ENCODE measurements at places on chromosomes 5 and 9.

- DNase-seq, result no peak
These were observed 38.4 kb upstream of the PLEKHG4B start for GRCh38 chr5:53381-54174.

DNA sequence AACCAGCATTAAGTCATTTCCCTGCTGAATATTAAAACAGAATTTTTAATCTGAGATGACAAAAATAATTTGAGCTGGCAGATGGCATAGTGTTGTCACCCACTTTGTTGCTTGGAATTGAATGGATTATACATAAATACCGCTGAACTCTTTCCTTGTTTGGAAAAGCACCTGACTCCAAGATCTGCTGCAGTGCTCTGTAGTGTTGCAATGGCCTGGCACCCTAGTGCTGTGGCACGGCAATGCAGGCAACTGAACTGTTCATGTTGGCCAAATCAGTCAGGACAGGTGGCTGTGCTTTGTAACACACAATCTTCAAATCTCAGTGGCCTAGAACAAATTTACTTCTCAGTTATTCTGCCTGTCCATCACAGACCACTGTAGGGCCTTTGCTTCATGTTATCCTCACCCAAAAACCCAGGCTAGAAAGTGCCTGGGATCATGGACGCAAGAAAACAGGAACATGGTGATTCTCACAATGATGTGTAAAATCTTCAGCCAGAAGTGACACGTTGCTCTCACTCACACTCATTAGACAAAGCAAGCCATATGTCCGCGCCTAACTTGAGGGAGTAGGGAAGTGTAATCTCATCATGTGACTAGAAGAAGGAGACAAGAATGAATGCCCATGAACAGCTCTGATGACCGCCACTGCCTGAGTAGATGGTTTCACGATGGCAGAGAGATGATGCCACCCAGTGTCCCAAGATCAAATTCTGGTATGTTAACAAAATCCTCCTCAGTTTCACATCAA lies 191.9 kb upstream of the PUM3 start:
- DNase-seq, result no peak

- DNase-seq, result no peak
These were observed 24.3 kb downstream of the HMGCR start for GRCh38 chr5:75361310-75361709.

DNA sequence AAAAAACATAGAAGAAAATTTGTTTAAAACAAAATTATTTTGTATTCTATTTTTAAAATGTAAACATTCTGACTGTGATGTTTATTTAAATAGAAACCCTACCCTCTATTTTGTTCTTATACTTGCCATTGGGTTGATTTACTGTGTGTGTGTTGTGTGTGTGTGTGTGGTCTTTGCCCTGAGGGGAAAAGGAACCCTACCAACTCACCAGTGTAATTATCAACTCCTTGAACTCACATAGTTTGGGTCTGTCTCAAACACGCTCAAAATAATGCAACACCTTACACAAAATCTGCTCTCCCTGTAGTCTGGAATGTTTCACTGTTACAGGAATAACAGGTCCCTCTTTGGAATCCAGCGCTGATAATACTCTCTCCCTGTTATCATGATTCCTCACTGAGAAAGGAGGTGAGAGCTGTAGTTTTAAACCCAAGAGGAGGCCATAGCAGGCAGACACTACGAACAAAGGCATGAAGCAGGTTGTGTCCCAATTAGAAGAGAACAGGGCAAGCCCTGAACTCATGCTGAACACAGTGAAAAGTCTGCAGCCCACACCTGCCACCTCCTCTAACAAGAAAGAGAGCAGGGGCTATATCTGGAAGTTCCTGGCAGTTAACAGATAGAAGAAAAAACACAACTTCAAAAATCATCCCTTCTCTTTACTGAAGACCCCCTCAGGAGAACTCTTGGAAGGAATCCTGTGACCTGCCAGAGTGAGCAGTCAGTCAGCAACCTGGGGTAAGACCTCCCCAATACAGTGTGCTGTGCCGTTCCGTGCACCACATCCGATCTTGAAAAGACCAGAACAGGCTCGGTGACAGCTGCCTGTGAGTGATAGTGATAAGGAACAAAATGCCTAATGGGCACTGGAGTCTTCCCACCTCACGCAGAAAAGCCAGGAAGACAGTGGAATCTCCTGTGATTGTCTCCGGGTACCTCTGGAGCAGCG lies 608.1 kb upstream of the ADAMTS16 start:
- DNase-seq, result no peak

- no peak for DNase-seq
These were observed 128.3 kb downstream of the BOD1 start for GRCh38 chr5:173488144-173488543.

DNA sequence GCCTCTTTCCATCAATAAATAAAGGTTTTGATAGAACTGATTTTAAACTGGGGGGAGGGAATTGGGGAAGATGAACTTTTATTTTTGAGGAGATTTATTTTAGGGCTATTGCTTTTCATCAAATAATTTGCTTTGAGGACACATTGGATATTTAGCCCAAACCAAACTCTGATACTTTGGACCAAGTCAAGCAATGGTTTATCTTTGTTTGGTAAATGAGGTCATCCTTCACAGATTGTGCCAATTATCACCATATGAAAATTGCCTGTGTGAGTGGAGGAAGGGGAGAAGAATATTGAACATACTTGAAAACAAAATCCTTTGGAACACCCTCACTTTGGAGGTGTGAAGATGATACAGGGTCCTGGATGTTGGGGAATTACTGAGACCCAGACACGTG lies 176.9 kb upstream of the CD180 start:
- DNase-seq, result no peak

DNA sequence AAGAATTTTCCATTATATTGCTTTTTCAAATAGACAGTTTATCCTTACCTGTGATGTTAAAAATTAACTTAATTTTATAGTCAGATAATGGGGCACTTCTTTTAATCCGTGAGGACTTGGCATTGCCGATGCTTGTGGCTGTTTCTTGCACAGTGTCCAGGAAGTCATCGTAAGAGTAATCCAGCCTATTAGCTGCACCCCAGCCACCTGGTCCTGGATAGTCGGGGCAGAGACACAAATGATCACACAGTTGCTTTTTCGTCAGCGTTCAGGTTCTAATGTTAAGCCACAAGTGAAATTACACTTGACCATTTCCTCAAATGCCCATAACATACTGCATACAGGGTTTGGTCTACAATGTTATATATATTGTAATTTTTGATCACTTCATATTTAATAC lies 107.4 kb downstream of the SVEP1 start:
- no peak for DNase-seq

- DNase-seq, result no peak
These were observed 35.8 kb downstream of the SEC61B start for GRCh38 chr9:99257723-99258389.

DNA sequence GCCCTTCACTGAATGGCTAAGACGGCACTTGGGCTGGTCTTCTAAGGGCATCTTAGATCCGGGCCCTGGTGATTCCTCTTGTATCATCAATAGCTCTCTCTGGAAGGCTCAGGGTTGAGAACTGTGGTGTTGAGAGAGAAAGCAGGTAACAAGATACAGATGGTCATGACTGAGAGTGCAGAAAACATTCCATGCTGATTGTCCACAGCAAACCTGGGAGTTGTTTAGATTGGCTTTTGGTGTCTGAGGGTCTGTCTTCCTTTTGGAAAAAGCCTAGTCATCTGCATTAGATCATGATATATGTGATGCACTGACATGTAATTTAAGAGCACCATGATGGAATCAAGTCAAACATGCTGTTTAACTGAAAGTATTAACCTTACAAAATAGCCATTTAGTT lies 331.9 kb downstream of the ADAMTS6 start:
- DNase-seq, result no peak

GRCh38 chr5:40882291-40882690 lies 27.0 kb upstream of the C7 start:
- DNase-seq, result no peak

DNA sequence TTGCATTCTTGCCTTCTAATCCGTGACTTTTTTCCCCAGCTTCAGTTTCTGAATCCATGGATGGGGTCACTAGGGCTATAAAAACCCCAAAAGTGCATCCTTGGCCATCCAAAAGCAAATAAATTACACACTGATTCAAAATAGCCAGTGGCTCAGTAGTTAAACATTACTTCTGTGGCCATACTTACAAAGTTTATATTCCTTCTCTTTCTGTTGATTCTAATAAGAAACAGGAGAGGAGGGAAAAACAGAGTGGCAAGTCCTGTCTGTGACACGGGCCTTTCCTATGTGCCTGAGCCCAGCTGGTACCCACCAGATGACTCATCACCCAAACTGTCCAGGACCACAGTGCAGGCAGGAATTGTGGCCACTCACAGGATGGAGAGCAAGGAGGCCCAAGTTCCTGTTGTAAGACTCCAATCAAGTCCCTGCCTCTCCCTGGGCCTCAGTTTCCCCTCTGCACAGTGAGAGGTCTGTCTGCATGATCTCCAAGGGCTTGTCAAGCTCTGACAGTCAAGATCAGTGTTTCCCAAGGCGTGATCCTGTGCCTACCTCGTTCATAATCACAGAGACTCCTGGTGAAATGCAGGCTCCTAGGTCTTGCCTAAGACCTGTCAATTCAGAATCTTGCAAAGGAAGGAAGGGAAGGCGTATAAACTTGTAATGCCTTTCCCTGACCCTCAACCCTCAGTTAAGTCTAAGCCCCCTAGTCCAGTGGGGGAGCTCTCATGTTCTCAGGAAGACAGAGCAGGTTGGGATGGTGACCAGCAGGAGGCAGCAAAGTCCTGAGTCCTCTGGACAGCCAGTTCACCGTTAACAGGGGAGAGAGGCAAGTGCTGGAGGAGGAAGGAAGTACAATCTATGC lies 29.5 kb downstream of the TNIP1 start:
- DNase-seq, result no peak

DNA sequence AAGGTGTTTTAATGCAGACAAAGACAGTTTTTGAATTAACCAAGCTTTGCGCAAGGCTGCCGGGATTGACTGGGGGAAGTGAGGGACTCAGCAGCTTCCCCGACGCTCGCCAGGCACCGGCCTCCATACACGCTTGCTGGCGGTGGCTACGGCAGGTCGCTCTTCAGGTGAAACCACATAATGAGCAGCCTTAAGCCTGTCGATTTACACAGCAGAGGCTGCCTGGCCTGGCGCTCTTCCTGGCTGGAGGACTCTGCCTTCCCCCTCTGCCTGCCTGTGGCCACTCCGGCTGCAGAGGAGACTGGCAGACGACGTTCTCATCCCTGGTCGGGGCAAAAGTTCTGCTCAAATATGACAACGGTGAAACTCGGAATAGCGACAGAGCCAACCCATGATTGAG lies 9.0 kb upstream of the NOTCH1 start:
- DNase-seq, result no peak

DNA sequence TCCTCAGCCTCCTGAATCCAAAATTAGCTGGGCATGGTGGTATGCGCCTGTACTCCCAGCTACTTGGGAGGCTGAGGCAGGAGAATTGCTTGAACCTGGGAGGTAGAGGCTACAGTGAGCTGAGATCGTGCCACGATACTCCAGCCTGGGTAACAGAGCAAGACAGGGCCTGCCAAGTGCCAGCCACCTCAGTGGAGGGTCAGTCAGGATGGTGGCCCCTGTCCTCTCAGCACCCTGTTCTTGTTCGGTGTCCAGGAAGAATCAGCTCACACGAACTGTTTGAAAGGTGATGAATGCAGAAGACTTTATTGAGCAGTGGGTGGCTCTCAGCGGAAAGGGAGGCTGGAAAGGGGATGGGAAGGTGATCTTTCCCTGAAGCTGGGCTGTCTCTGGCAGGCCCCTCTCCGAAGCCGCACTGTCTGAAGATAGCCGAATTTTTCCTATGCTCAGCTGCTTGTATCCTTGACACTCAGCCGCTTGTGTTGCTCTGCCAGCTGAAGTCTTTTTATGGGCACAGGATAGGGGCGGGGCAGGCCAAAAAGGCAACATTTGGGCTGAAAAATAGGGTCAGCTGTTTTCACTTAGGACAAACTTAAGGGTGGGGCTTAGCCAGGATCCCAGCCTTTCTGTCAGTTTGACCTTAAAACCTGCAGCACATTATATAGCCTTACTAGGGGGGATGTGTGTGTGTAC lies 50.9 kb downstream of the UBE2R2 start:
- DNase-seq, result no peak

- DNase-seq, result no peak
These were observed 6.1 kb downstream of the IL13 start for GRCh38 chr5:132663771-132664695.

- DNase-seq, result no peak
These were observed 20.5 kb upstream of the NDFIP1 start for GRCh38 chr5:142087920-142088679.

DNA sequence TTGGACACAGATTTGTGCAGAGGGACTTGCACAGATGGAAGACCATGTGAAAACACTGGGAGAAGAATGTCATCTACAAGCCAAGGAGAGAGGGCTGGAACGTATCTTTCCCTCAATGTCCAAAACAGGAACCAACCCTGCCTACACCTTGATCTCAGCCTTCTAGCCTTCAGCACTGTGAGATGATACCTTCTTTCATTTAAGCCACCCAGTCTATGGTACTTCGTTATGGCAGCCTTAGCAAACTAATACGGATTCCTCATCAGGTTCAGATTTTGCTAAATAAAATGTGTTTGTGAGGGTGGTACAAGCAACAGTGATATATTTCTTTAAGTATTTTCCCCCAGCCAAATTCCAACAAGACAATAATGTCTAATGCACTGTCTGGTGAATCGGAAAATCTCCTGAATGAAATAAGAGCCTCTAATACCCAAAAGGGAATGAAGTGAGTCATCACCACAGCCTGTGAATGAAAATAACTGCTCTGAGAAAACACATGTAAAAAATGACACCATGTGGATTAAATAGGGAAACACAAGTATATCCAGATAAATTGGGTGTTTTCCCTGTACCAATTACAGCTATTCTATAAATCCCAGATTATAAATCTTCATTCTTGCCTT lies 182.8 kb upstream of the TARS1 start:
- no peak for DNase-seq

- no peak for DNase-seq
These were observed 26.6 kb upstream of the SLC46A2 start for GRCh38 chr9:112917047-112917986.

Data from cortex of kidney (tissue), 1 donor.